ENCODE measurements at places on chromosomes 6 and 20. TPM values are rescaled to one million over a fixed set of nuclear protein-coding genes. Genes with fewer than 3 reads are reported as not detected.

ZNF341 gene
- total RNA-seq, result 7.1 TPM

SSTR4 gene
- not detected for total RNA-seq

DNA sequence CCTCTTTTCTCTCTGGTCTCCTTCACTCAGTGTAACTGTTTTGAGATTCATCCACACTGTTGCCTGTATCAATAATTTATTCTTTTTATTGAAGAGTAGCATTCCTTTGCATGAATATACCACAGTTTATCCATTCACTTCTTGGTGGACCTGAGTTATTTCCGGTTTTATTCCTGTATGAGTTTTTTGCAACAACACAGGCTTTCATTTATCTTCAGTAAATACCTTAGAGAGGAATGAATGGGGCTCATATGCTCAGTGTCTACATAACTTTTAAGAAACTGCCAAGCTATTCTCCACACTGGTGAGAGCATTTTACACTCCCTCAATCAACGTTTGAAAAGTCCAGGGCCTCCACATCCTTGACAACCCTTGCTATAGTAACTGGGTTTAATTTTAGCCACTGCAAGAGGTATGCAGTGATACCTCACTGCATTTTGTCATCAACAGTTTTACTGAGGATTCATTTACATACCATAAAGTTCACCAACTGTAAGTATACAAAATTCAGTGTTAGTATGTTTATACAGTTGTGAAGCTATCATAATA, 154.6 kb downstream of the PDE10A start:
- peaks cover 2% of the 10 kb centered on the region for H3K27me3 ChIP-seq
- no peak for DNase-seq
- H3K27ac ChIP-seq, result no peak overlapping the region
- H3K36me3 ChIP-seq, result no peaks in the 10 kb centered on the region
- H3K4me1 ChIP-seq, result peaks cover 8% of the 10 kb centered on the region

- H3K27ac ChIP-seq, result no peak overlapping the region
- DNase-seq, result no peak
- H3K36me3 ChIP-seq, result no peaks in the 10 kb centered on the region
- H3K4me3 ChIP-seq, result no peak overlapping the region
- no peaks in the 10 kb centered on the region for H3K27me3 ChIP-seq
- H3K4me1 ChIP-seq, result peaks cover 38% of the 10 kb centered on the region
Observed at GRCh38 chr20:5074232-5074674, 45.5 kb downstream of the PCNA start.

GRCh38 chr20:46349035-46349741, 40.9 kb upstream of the CDH22 start:
- H3K27me3 ChIP-seq, result peaks cover 6% of the 10 kb centered on the region
- H3K4me1 ChIP-seq, result peaks cover 7% of the 10 kb centered on the region
- peaks cover 28% of the 10 kb centered on the region for H3K36me3 ChIP-seq

TMC2 gene
- total RNA-seq, result not detected

MUC21 gene
- not detected for total RNA-seq

DNA sequence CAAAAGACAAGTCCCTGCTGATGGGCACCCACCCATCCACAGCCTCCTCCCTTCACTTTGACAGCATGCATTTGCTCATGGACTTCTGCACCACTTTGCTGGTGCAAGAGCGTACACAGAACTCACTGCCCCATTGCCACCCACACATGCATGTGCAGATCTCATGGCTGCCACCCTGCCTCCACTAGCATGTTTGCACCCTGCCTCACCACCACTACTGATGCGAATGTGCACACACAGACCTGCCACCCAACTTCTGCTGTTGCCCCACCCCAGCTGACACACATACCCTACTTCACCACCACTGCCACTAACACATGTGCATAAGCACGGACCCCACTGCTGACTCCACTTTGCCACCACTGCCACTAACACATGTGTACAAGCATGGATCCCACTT, 64.9 kb upstream of the EYS start:
- H3K36me3 ChIP-seq, result no peaks in the 10 kb centered on the region
- H3K4me1 ChIP-seq, result no peaks in the 10 kb centered on the region
- H3K27ac ChIP-seq, result no peak overlapping the region
- no peak overlapping the region for H3K4me3 ChIP-seq
- DNase-seq, result no peak
- no peaks in the 10 kb centered on the region for H3K27me3 ChIP-seq

DNA sequence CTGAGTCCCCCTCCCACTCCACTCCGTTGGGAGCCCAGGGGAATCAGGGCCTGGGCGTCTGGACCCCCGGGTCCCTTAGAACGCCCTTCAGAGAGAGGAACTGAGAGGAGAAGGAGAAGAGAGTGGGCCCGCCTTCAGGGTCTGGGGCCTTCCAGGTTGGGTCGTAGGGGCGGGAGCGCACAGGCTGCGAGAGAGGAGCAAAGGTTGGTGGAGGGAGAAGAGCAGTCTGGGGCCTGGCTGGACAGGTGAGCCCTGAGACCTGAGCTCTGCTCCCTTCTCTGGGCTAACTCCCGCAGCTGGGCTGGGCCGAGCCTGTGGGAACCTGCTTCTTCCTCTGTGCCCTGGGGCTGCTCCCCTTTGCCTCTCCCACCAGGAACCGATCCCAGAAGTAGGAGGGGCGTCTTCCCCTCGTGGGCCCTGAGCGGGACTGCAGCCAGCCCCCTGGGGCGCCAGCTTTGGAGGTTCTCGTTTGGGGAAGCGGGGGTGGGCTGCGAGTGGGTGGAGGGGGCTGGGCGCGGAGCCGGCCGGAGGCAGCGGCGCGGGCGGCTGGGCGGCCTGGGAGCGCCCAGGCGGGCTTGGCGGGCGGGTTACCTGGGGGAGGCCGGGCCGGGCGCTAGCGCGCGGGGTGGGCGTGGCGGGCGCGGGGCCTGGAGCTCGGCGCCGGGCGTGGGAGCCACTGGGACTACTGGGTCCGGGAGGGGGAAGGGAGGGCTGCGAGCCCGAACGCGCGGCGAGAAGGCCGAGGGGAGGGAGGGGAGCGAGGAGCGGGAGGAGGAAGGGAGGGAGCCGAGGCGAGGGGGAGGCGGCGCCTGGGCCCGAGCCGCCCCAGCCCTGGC, at the start of gene DDR1:
Gene DDR1, plus strand, starts transcription at position 835 of the 836 bp plus-strand sequence. CDS start 4,211 bp downstream, outside the sequence.
- DNase-seq, result peak; percentile 83
- peak within 1 kb of the TSS; percentile 71 for H3K27ac ChIP-seq
- no peaks in the 10 kb centered on the region for H3K36me3 ChIP-seq
- H3K27me3 ChIP-seq, result peaks cover 3% of the 10 kb centered on the region
- H3K4me3 ChIP-seq, result peak within 1 kb of the TSS; percentile 79

NMBR gene
- not detected for total RNA-seq

GRCh38 chr6:156391061-156391672, 386.0 kb upstream of the ARID1B start:
- H3K36me3 ChIP-seq, result no peaks in the 10 kb centered on the region

- DNase-seq, result no peak
- peak overlapping the region; percentile 32 for H3K4me3 ChIP-seq
- peaks cover 2% of the 10 kb centered on the region for H3K4me1 ChIP-seq
- H3K36me3 ChIP-seq, result no peaks in the 10 kb centered on the region
- no peak overlapping the region for H3K27ac ChIP-seq
- H3K27me3 ChIP-seq, result peaks cover 25% of the 10 kb centered on the region
Observed at GRCh38 chr20:63497946-63498935, 642 bp downstream of the EEF1A2 start.

CMTR1 gene
- total RNA-seq, result 57.1 TPM

- DNase-seq, result no peak
- peak overlapping the region; percentile 63 for H3K27ac ChIP-seq
- H3K4me1 ChIP-seq, result peaks cover 14% of the 10 kb centered on the region
- no peak overlapping the region for H3K4me3 ChIP-seq
- peaks cover 11% of the 10 kb centered on the region for H3K27me3 ChIP-seq
Observed at GRCh38 chr20:59102841-59103299, 60.3 kb upstream of the PRELID3B start.

GRCh38 chr6:123418071-123418470, 218.7 kb downstream of the TRDN start:
- no peaks in the 10 kb centered on the region for H3K27me3 ChIP-seq
- no peak overlapping the region for H3K4me3 ChIP-seq
- no peaks in the 10 kb centered on the region for H3K4me1 ChIP-seq
- no peak for DNase-seq
- H3K36me3 ChIP-seq, result no peaks in the 10 kb centered on the region

DNA sequence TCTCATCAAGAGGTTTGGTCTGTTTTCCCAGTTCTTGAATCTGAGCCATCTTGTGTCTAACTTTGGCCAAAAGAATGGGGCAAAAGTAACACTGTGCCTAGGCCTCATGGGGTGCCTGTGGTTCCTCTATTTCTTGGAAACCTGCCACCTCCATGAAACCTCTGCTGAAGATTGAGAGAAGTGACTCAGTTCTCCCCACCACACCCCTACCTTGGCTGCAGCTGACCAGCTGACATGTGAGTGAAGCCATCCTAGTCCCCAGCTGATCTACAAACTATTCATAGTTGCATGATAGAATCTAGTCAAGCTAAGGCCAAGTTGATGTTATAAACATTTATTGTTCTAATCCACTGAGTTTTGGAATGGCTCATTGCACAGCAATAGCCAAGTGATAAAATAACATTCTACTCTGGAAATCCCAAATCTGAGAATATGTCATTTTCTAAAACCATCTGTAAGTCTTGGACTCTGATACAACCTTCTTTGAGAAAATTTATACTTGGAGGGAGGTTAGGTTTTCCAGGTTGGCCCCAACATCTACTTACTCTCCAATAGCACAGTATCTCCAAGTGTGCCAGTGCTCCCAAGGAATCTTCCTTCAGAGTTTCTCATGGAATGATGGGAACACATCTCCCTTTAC, 107.0 kb upstream of the SMLR1 start:
- H3K4me1 ChIP-seq, result peaks cover 28% of the 10 kb centered on the region
- no peak for DNase-seq
- no peak overlapping the region for H3K4me3 ChIP-seq

HFE gene
- total RNA-seq, result 0.12 TPM

DNA sequence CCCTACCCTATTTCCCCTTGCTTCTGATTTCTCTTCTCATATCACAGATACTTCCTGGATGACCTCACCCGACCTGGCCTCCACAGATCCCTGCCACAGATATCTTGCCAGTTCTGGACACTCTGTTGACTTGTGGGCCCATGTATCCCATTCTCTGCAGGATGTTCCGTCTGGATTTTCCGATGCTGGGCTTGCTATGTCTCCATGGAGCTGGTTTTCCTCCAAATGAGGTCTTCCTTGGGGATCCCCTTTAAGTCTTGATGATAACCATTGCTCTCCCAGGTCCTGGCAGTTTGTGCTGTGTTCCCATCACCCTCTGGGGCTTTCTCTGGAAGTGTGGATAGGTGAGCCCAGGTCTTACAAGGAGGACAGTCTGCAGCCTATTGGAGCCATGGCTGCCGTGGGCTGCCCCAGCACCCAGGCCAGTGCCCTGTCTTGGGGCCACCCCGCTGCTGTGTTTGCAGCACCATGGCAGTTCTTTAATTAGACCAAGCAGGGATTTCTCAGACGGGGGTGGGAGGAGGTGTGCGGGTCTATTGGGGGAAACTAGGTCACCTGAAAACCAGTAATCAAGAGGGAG, 23.9 kb downstream of the PPP1R16B start:
- peaks cover 81% of the 10 kb centered on the region for H3K36me3 ChIP-seq
- H3K4me1 ChIP-seq, result peaks cover 79% of the 10 kb centered on the region

C20orf141 gene
- total RNA-seq, result not detected

- H3K27ac ChIP-seq, result no peak overlapping the region
- H3K4me1 ChIP-seq, result no peaks in the 10 kb centered on the region
- H3K4me3 ChIP-seq, result no peak overlapping the region
- no peaks in the 10 kb centered on the region for H3K36me3 ChIP-seq
Observed at GRCh38 chr6:61134028-61134427, 1152.0 kb downstream of the KHDRBS2 start.

GRCh38 chr6:144326393-144326792, 41.3 kb downstream of the UTRN start:
- H3K36me3 ChIP-seq, result no peaks in the 10 kb centered on the region
- no peak overlapping the region for H3K4me3 ChIP-seq
- H3K27me3 ChIP-seq, result peaks cover 8% of the 10 kb centered on the region

GRCh38 chr20:51337126-51337805, 205.3 kb downstream of the NFATC2 start:
- peaks cover 5% of the 10 kb centered on the region for H3K27me3 ChIP-seq
- H3K4me3 ChIP-seq, result no peak overlapping the region
- H3K27ac ChIP-seq, result no peak overlapping the region
- no peaks in the 10 kb centered on the region for H3K36me3 ChIP-seq
- no peak for DNase-seq

DNA sequence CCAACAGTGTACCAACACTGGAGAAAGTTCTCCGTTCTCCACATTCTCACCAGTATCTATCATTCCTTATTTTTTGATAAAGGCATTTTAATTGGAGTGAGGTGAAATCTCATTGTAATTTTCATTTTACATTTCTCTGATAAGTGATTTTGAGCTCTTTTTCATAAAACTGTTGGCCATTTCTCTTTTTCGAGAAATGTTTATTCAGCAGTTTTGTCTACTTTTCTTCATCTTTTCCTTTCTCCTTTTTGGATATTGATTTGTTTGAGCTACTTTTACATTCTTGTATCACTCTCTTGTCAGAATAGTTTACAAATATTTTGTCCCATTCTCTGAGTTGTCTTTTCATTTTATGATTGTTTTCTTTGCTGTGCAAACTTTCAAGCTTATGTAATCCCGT, 555.2 kb downstream of the COL12A1 start:
- no peaks in the 10 kb centered on the region for H3K36me3 ChIP-seq
- H3K27me3 ChIP-seq, result no peaks in the 10 kb centered on the region
- no peak overlapping the region for H3K4me3 ChIP-seq
- H3K4me1 ChIP-seq, result no peaks in the 10 kb centered on the region
- DNase-seq, result no peak

- H3K27me3 ChIP-seq, result peaks cover 5% of the 10 kb centered on the region
- no peak overlapping the region for H3K4me3 ChIP-seq
- H3K27ac ChIP-seq, result no peak overlapping the region
- H3K36me3 ChIP-seq, result no peaks in the 10 kb centered on the region
- no peaks in the 10 kb centered on the region for H3K4me1 ChIP-seq
- no peak for DNase-seq
Observed at GRCh38 chr6:119676230-119676629, 326.7 kb upstream of the MAN1A1 start.

DNA sequence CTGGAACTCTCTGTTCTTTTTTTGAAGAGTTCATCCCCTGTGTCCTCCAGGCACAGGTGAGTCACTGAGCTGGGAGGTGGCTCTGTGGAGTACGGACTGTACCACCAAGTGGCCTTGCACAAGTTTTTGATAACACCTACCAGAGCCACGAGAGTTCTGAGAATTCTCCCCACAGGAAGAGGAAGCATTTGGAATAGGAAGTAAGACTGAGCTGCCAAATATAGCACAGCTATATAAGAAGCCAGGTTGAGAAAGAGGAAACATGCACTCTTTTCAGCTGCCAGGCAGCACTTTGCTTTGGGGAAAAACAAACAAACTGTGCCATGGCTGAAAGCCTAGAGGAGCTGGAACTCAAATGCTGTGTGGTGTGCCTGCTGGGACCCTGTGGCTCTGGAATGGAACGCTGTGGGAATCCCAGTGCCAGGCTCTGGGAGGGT, 70.8 kb upstream of the RIPOR2 start:
- H3K27ac ChIP-seq, result peak overlapping the region; percentile 93
- no peaks in the 10 kb centered on the region for H3K27me3 ChIP-seq
- H3K36me3 ChIP-seq, result peaks cover 2% of the 10 kb centered on the region
- peak; percentile 88 for DNase-seq

- H3K27ac ChIP-seq, result no peak overlapping the region
- no peak for DNase-seq
- H3K27me3 ChIP-seq, result peaks cover 1% of the 10 kb centered on the region
- H3K36me3 ChIP-seq, result no peaks in the 10 kb centered on the region
- H3K4me3 ChIP-seq, result no peak overlapping the region
- H3K4me1 ChIP-seq, result no peaks in the 10 kb centered on the region
Observed at GRCh38 chr6:3801960-3802359, 47.2 kb upstream of the FAM50B start.

GRCh38 chr20:23331450-23332350, 18.9 kb upstream of the NXT1 start:
- H3K4me3 ChIP-seq, result no peak overlapping the region
- DNase-seq, result no peak
- H3K27me3 ChIP-seq, result no peaks in the 10 kb centered on the region
- no peaks in the 10 kb centered on the region for H3K36me3 ChIP-seq
- H3K4me1 ChIP-seq, result peaks cover 7% of the 10 kb centered on the region

All from activated CD4-positive, alpha-beta T cell treated with anti-CD3 and anti-CD28 coated beads, Interleukin-2, amount 10 ng/mL, durations not matched to agents 24 days and 14 days (primary cell).